ENCODE measurements at places on chromosomes 7 and 10. TPM values are rescaled to one million over a fixed set of nuclear protein-coding genes. Genes with fewer than 3 reads are reported as not detected.

The TMEM236 gene
- polyA plus RNA-seq: 0.46 TPM

The ANKRD30A gene
- not detected for polyA plus RNA-seq

The AASS gene
- polyA plus RNA-seq: 20.7 TPM

The C10orf143 gene
- polyA plus RNA-seq: 2.7 TPM

The CCL24 gene
- polyA plus RNA-seq: 0.24 TPM

The PTF1A gene
- polyA plus RNA-seq: not detected

The PLAU gene
- polyA plus RNA-seq: 29.4 TPM

The CPA2 gene
- 0.49 TPM for polyA plus RNA-seq

The ITGB8 gene
- polyA plus RNA-seq: 3.9 TPM

The IGFBP3 gene
- polyA plus RNA-seq: 225 TPM

The HIBADH gene
- 24.9 TPM for polyA plus RNA-seq

The GIMAP1 gene
- polyA plus RNA-seq: 2.4 TPM

The INHBA gene
- polyA plus RNA-seq: 3.4 TPM

The CDH23 gene
- 4.1 TPM for polyA plus RNA-seq

The NODAL gene
- 0.46 TPM for polyA plus RNA-seq

The FBH1 gene
- 48.0 TPM for polyA plus RNA-seq

The SYNPO2L gene
- polyA plus RNA-seq: 260 TPM

The SH2B2 gene
- 17.7 TPM for polyA plus RNA-seq

The MKX gene
- polyA plus RNA-seq: 2.3 TPM

The CPED1 gene
- polyA plus RNA-seq: 8.4 TPM

The GALNT11 gene
- 30.1 TPM for polyA plus RNA-seq

The POLD2 gene
- 75.6 TPM for polyA plus RNA-seq

The CRTAC1 gene
- polyA plus RNA-seq: 0.63 TPM

Data from forelimb muscle (tissue), 1 donor.